Hematopoietic multipotent progenitor cell treated with erythropoietin and hydrocortisone succinate and interleukin-3 and kit ligand, for 15 days (in vitro differentiated cells): ENCODE measurements at places on chromosomes 12 and 14.

- DNase-seq, result no peak
These were observed 863.2 kb downstream of the LRFN5 start for GRCh38 chr14:42469637-42470426.

GRCh38 chr12:58416236-58416635 lies 474.9 kb downstream of the ATP23 start:
- DNase-seq, result no peak

DNA sequence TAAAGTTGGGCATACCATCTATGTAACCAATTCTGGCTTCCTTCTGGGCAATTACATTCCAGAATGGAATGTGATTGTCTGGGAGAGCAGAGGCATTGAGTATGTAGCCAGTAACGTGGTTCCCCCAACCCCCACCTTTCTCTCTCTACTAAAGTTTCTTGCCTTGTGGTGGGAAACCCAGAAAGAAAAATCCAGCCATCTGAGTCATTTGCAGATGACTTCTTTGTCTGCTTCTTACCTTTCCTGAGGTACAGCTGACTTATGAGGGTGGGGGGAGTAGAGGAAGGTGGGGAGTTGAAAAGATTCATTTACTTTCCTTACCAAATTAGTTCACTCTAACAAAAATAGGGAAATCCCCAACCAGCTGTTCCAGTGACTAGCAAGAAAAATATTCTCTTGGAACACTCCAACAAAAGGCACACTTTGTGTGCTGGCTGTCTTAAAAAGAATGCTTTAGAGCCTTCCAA lies 112.1 kb upstream of the FRMD6 start:
- no peak for DNase-seq

GRCh38 chr14:67704484-67705089 lies 2.9 kb downstream of the RDH12 start:
- DNase-seq, result peak; percentile 76

DNA sequence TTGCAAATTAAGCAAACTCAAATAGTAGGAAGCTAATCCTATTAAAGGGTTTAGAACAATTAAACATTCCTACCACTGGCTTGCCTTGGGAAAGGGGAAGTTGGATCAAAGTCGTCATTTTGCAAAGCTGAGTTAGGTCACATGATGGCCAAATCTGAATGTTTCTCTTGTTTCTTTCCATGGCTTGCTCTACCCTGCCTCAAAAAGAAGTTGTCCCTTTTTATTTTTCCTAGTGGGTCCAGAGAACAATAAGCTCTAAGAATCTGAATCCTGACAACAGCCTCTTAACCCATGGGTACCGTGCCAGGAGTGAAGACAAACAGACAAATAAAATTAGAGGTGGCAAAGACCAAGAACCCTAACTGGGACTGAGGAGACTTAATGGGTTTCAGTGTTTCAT lies 26.2 kb upstream of the NPFF start:
- DNase-seq, result no peak

- DNase-seq, result no peak
These were observed 91.9 kb upstream of the MANSC4 start for GRCh38 chr12:27871946-27872345.

GRCh38 chr12:91774434-91774921 lies 371.2 kb downstream of the BTG1 start:
- DNase-seq, result no peak

DNA sequence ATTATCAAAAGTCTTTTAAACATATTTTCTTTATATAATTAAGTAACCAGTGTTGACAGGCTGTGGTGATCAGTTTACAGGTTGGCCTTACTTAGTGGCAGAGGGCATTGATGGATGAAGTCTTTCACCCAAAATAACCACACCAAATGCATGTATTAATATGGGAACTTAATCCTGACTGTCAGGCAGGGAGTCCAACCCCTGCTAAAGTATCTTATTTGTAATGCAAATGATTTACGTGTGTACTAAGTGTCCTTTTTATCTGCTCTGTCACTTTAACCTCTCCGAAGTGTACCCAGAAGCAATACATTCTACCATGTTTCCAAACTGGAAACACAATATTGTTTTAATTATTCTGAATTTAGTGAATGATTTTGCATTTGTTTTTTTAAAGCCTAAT lies 1.4 kb downstream of the MYBPC1 start:
- no peak for DNase-seq

GRCh38 chr12:55041345-55042055 lies 21.7 kb downstream of the NEUROD4 start:
- no peak for DNase-seq

- DNase-seq, result no peak
These were observed 188.4 kb downstream of the GPHN start for GRCh38 chr14:66696326-66696725.

- no peak for DNase-seq
These were observed 348.1 kb upstream of the RPL10L start for GRCh38 chr14:46999661-47000060.

GRCh38 chr12:15116086-15116485 lies 105.1 kb downstream of the RERG start:
- DNase-seq, result no peak

DNA sequence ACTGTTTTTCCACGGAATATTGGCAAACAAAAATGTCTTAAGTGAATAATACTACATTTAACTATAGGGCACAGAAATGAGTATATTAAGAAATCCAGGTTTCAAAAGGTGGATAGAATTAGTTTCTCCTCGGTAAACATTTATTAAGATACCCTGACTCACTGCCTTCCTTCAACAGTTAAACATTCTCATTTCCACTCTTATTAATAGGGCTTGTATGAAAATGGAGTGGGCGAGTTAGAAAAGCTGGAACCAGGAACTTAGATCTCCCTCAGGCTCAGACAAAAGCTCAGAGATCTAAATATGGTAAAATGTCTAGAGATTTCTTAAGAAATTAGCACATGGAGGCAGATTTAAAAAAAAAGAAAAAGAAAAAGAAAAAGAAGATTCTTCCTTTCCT lies 78.8 kb downstream of the RMST start:
- no peak for DNase-seq
